Activated CD4-positive, alpha-beta T cell treated with anti-CD3 and anti-CD28 coated beads for 4 hours (primary cell): ENCODE measurements at places on chromosomes 12 and 14.

DNA sequence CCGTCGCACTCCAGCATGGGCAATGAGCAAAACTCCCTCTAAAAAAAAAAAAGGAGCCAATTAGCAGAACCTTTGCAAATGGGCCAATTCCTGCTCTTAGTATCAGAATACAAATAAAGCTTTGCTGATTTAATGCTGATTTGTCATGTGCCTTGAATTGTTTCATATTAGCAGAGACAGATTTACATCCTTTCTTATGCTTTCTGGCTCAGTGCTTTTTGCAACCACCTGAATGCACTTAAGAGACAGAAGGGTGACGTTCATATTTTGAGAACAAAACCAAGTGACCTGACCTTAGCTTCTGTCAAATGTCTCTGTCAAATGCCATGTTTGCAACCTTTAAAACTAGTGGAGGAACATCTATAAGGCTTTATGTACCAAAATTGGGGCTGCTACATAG is 43.8 kb upstream of the YAF2 start:
- no peak for DNase-seq

DNA sequence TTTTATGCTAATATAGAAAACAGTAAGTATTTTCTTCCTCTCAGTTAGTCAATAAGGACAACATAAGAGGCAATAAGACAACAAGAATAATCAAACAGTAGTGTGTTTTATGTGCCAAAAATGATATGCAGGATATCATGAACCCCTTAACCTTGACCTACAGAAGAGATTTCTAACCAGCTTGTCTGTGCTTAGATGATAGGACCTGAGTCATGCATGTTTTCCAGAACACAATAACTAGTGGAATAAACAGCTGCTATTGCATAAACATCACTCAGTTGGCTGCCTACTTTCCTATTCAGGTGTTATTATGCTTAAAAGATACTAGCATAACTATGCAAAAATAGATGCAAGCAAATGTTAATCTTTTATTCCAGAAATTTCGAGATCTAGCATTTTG is 282.5 kb downstream of the PRKD1 start:
- DNase-seq = no peak

DNA sequence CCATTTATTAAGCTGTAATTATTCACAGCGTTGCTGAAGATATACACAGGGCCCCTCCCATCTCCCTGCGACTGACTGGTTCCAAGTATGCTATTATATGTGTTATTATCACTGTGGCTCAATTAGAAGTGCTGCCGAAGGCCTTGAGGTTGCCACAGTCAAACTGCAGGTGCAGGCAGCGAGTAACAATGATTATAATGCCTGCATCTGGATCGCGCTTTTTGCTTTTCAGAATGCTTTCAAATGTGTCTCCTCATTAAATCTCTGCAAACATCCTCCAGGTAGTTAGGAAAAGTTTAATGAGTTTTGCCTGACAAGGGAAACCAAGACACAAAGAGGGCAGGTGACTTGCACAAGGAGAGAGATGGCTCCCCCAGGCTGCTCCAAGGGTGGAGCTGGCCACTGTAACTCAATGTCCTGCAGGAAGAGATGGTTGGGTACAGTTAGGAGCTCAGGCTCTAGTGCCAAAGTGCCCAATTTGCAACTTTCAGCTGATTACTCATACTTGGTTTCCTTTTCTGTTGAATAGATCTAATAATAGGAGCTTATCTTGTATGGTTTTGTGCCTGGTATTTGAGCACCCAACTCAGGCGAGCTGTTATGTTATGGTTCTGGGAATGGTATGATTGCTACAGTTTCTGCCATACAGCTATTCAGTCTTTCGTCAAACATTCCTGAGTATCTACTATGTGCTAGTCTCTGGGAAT is 1.7 kb upstream of the SYNE3 start:
- DNase-seq = no peak

- no peak for DNase-seq
Observed at GRCh38 chr12:49888461-49889151, 15.1 kb downstream of the FAIM2 start.

GRCh38 chr12:49893753-49894750 is 9.6 kb downstream of the FAIM2 start:
- DNase-seq = no peak

DNA sequence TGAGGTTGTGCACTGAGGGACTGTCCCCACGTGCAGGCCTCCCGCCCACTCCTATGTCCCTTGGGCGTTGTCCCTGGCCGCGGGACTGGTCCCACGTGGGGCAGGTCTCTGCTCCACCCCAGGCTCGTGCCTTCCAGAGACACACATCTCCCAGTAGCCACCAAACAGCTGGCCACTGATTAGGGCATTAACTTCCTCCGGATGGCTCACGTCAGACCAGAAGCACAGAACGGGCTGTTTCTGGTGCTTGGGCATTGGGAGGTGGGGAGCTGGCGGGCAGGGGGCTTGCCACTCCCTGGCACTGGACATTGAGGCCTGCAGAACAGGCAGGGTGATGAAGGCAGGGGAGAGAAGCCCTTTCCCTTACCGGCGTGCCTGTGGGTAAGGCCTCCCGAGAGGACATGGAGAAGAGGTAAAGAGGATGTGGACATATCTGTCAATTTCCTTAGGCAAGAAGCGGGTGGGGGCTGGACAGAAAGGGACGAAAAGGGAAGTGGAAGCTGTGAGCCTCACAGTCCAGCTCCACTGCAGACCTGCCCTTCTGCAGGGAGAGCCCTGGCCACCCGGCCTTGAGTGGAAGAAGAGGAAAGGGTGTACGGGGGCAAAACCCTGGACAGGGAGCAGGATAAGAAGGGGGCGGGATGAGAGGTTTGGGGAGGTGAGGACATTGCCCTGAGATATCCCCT is 101.2 kb downstream of the NINJ2 start:
- DNase-seq = no peak

DNA sequence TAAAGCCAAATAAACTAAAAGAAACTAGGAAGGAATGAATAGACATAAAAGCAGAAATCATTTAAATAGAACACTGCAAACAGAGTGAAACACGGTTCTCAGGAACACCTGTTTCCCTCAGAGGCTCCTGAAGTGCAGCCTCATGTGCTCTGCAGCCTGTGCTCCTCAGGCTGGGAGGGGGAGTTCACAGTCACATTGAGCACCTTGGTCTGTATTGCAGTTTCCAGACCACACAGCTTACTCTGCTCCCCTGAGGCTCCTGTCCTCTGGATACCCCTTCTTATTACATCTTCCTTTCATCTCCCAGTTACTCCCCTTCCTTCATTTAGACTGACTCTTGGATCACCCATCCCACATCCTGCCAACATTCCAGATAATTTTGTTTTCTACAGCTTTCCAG is 49.7 kb upstream of the DCD start:
- DNase-seq = no peak

- DNase-seq = no peak
Observed at GRCh38 chr14:59341858-59342477, 123.2 kb downstream of the GPR135 start.

DNA sequence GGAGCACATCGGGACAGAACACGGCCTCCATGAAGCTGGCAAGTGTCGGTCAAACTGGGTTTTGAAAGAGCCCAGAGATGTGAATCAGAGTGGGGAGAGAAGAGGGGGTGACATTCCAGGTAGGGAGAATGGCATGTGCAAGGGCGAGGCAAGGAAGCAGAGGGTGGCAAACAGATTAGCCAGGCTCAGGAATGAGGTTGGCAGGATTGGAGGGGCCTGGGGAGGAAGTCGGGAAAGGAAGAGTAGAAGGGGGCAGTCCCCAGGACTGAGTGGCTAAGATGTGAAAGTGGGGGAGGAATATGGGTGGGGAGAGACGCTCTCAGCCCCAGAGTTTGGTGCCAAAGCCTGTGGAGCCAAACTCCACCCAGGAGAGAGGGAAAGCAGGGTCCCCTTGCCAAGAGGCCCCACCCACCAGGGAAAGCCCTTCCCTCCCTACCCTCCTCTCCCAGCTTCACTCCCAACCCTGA is 5.5 kb upstream of the HDAC7 start:
- DNase-seq = no peak

GRCh38 chr12:78157199-78157598 is 326.5 kb downstream of the NAV3 start:
- DNase-seq = no peak

- peak; percentile 10 for DNase-seq
Observed at GRCh38 chr12:46983959-46984841, 95.2 kb upstream of the PCED1B start.

DNA sequence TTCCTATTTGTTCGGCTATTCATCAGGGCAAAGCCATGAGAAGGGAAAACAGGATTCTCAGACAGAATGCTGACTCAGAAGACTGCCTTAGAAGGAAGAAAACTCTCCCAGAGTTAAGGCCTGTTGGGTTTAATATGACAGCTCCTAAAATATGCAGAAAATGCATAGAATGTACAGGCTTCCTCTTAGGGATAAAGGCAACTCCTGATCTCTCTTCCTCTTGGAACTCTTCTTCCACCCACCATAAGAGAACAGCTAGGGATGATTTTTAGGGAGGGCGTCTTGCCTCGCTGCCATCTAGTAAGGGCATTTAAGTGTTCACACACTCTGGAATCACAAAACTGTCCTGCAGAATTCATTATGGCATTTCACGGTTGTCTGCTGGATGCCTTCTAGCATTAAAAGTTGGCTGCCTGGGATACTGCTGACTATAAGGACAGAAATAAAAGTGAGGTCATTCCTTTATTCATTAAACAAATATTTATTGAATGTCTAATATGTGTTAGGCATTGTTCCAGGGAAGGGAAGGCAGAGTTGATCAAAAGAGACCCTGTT is 73.7 kb downstream of the DCAF5 start:
- DNase-seq = no peak

- no peak for DNase-seq
Observed at GRCh38 chr14:25015761-25016160, 34.2 kb downstream of the STXBP6 start.

- DNase-seq = no peak
Observed at GRCh38 chr14:84250893-84251292, 1279.1 kb upstream of the FLRT2 start.

DNA sequence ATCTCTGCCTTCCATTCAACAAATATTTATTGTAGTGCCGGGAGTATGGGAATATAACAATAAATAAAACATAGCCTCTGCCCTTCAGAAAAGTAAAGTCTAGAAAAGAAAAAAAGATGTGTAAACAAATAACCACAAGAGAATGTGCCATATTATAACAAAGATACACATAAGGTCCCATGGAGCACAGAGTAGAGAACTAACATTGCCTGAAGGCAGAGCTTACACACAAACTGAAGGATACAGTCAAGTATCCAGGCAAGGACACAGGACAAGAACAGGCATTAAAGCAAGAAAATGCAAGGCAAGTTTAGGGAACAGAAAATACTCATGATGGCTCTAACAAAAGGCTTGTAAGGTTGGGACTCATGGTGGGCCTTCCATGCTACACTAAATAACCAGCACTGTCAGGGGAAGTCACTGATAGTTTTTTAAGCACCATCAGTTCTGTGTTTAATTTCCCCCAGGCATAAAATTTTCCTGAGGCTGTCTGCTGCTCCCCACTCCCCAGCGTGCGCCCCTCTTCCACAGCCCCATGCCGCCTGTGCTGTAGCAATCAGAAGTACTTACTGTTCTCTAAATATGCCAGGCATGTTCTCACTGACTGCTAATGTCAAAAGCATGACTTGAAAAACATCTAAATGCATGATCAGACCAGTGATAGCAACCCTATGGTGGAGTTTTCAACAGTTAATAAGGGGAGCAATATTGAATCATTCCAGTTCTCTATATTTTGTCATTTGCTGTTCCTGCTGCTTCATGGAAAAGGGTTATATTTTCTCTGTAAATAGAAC is 77.8 kb downstream of the ANKS1B start:
- DNase-seq = no peak

GRCh38 chr12:118853634-118854033 is 127.7 kb upstream of the SRRM4 start:
- no peak for DNase-seq

DNA sequence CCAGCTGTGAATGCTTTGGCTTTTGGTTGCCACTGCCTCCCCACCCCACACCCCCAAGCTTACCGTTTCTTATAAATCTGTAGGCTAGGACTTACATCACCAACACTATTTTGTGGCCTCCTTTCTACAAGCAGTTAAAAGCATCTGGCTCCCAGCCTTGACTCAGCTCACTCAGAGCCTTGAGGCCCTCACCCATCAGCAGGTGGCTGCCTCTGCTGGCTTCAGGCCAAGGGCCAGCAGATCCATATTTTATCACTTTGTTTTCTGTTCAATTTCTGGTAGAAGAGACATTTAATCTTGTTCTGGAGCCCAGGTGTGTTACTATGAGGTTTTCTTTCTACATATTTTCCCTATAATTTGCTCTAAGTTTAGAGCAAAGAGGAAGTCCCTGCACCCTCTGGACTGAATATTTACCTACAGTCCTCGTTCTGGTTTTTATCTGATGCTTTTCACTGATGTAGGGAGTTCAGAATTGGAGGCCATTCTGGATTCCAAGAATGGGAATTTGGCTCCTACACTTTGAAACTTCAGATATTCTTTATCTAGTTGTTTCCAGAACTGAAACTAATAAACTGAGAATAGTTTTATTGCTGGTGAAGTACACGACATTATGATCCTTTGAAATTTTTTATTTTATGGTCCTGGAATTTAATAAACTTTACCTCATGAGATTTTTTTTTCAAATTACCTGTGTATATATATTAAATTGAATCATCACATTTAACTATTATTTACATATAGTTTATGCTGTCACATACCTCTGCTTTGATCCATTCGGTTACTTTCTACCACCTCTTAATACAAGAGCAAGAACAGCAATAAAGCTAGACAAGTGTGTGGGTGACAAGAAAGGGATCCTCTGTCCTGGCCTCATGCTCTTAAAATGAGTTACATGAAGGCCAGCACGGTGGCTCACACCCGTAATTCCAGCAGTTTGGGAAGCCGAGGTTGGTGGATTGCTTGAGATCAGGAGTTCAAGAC is 22.2 kb downstream of the PLBD1 start:
- DNase-seq = no peak

DNA sequence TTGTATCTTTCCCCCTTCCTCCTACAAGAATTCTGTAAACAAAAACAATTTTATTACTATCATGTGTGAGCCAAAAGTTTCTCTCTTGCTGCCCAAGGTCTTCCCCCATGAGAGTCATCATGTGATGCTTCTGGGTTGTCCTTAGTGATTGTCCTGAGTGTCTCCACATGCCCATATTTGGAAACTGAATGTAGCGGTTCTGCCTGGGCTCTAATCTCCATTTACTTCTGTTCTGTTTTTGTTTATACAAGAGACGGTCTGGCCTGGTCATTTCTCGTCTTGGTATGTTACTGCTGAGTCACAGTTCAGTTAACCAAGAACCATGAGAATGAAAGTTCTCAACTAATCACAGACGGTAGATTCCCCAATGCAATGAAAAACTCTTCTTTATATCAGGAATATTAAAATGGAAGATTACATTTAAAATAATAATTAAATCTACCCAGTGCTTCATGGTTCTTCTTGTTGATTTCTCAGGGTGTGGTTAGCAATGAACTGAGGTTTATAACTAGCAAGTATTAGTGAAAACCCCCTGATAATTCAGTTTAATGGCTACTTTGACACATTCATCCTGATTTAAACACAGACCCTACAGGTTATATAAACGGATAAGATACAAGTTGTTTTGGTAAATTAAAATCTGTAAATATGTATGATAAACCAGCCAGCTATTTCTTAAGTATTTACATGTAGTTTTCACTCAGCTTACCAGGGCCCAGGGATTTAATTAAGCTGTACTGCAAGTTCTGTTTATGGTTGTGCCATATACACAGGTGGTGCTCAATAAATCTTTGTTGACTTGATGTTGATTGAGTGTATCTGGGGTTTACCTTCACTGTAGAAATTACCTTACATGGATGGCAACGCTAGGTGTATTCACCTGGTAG is 81.1 kb downstream of the PELI2 start:
- no peak for DNase-seq

- no peak for DNase-seq
Observed at GRCh38 chr14:54577977-54578376, 11.0 kb downstream of the SAMD4A start.

- no peak for DNase-seq
Observed at GRCh38 chr14:80770114-80770908, 171.2 kb downstream of the CEP128 start.
